ENCODE measurements at places on chromosomes 2 and 18.

GRCh38 chr2:12389344-12390045 lies 327.2 kb upstream of the TRIB2 start:
- DNase-seq = no peak

DNA sequence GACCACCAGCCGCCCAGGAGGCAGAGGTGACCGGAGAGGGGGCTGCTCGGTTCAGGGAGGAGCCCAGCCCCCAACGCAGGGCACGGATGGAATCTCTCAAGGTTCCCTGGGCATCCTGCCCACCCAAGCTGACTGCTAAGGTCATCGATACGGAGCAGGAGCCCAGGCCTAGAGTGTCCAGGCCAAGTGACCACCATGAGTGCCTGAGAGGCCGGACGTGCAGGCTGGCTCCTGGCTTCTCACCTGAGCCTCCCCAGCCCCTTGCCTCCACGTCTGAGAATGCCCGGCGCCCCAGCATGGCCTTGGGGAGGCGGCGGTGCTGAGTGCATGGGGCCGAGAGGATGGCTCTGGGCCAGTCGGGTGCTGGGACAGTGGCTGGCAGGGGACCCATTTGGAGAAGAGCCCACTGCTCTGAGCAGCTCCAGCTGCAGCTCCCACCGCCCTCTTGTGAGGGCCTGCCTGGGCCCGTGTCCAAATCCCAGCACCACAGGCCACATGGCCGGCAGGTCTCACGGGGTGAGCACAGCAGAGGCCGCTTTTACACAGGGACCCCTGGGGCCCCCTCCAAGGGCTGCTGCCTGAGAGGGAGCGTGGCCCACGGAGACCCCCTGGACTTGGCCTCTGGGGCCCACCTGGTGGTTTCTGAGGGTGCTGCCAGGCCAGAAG lies 102.8 kb upstream of the CTDP1 start:
- DNase-seq = no peak

GRCh38 chr2:22454826-22455485 lies 930.0 kb upstream of the KLHL29 start:
- no peak for DNase-seq

DNA sequence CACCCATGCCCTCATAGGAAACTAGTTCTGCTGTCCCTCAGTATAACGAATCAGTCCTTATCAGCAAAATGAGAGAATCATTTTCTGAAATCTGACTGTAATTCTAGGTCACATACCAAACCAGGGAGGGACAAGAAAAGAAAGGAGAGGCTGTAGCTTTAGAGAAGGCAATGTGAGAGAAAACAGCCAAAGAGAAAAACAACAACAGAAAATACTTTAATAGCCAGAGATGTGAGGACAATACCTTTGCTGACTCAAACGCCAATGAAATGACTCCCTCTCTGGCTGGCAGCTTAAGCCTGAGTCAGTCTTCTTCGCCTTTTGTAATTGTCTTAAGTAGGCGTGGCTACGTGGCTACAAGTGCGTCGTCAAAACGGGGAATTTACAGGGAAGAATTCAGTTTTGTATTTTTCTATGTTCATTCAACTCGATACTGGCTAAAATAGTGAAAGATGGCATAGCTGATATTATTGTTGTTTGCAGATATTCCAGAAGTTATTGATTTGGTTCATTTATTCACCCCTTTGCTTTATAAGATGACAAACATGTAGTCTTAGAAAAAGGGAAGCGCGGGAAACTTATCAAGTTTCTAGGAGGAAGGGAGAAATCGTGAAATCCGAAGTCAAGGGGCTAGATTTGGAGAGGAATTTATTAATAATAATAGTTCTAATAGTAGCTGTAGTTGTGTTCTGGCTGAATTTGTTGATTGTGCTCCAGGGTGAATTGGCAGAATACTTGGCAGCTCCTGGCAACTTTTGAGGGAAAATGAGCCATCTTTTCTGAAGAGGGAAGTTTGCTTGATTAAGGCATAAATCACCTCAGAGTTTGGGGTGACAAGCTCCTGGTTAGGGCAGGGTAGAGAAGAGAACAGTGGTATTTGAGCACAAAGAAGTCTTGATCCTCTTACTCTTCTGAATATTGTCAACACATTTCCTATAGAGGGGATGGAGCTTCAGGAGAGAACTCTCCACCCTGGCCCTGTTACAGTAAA lies at the start of gene IL1A:
IL1A (minus strand) TSS at position 295 of the 991 bp plus-strand sequence. CDS start 723 bp downstream, outside the sequence.
- no peak for DNase-seq

DNA sequence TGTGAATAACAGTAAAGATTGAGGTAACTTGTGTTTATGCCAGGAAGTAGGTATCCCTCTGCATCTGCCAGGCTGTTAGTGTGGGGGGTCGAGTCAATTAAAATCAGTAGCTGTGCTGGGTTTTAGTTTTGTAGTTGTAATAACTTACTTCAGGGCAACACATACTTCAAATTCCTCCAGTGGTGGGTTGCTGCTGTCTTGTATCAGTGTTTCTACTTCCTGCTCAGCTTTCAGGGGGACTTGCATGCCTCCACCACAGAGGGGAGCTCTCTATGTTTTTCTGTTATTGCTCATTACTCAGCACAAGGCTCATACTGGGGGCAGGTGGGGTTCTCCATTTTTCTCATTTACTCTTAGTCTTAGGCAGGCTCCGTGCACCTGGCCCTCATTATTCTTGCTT lies 136.8 kb downstream of the CAPN13 start:
- no peak for DNase-seq

DNA sequence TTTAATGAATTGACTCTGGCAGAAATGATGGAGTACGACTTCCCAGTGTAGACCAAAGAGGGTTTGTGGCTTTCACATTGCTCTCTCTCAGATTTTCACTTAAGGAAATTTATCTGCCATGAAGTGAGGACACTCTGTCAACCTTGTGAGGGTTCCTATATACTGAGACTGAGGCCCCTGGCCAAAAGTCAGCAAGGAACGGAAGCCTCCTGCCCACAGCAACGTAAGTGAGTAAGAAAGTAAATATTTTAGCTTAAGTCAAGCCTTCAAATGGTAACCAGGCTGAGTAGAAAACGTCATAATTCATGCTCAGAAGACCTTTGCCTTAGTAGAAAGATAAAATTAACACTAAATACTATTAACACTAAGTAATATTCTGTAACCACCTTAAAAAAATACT lies 1080.5 kb upstream of the ACVR2A start:
- DNase-seq = no peak

DNA sequence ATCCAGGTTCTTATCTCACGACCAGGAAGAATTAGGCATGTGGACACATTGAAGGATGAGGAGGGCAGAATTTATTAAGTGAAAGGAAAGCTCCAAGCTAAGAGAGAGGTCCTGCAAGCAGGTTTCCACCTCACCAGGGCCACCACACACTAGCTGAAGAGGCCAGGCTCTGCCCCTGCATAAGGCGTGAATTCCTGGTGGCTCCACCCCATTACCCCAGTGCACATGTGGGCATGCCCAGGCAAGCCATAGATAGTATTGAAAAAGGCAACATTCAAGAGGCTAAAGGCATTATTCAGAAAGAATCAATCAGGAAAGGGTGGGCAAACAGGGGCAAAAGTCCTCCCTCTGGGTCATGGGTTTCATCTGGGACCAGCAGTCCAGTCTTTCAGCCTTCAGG lies 30.9 kb upstream of the GRP start:
- DNase-seq = no peak
